Muscle of leg (tissue), 16 donors: ENCODE measurements at places on chromosomes 1 and 21. TPM values are rescaled to one million over a fixed set of nuclear protein-coding genes. Genes with fewer than 3 reads are reported as not detected.

The TDRD10 gene
- total RNA-seq, result 0.98 TPM

The UMODL1 gene
- 0.04 TPM for total RNA-seq

The CYP4X1 gene
- 3.0 TPM for total RNA-seq

The CAPZB gene
- total RNA-seq, result 85.8 TPM

The ANKRD35 gene
- total RNA-seq, result 2.2 TPM

The ESRRG gene
- total RNA-seq, result 20.3 TPM

The TAF13 gene
- total RNA-seq, result 17.7 TPM

The BSND gene
- not detected for total RNA-seq

The CYP2J2 gene
- total RNA-seq, result 50.6 TPM

The SAMD11 gene
- 8.1 TPM for total RNA-seq

The PRKAA2 gene
- 27.5 TPM for total RNA-seq

The SMPDL3B gene
- 0.09 TPM for total RNA-seq

The ITGB2 gene
- total RNA-seq, result 8.0 TPM

The UBASH3A gene
- total RNA-seq, result 0.04 TPM
